Fibroblast of pulmonary artery (primary cell): ENCODE measurements at places on chromosomes 13 and 19.

- DNase-seq, result no peak
These were observed 218.1 kb downstream of the SLITRK5 start for GRCh38 chr13:87889254-87889653.

GRCh38 chr13:27170516-27171243, 931 bp downstream of the USP12 start:
- DNase-seq, result peak; percentile 45

DNA sequence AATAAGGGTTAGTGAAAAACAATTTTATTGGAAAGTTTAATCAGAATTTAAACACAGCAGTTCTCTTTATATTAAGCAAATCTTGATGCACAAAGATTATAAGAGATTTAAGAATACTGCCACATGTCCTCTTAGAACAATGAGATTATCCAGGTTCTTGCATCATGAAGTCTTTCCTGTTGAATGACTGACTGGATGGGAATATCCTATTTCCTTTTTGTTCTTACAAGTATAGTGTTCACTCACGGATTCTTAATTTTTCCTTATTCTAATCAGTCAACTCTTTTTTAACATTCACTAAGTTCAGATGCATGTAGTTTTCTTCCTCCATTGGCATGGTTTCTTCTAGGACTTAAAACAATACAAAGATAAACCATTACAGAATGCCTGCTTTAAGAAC, 10.1 kb downstream of the URI1 start:
- DNase-seq, result peak; percentile 61

GRCh38 chr19:33434886-33435705, 61.6 kb downstream of the CEBPG start:
- DNase-seq, result peak; percentile 18

GRCh38 chr13:25249001-25249543, 38.2 kb downstream of the MTMR6 start:
- peak; percentile 43 for DNase-seq

DNA sequence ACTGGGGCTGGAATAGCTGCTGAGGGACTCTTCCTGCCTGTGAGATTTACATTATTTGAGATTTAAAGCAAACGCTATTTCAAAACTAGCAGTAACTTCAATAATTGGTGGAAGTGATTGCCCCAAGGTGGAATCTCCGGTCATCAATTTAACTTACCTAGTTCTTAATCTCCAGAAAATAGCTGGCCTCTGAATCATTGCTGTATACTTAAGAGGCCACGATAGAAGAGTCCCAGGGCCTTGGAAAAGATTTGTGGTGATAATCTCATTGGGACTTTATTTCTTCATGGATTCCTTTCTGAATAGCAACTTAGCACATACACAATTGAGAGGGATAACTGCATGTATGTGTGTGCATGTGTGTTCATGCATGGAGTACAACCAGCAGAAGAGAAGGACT, 120.2 kb downstream of the DNAJC15 start:
- DNase-seq, result no peak

- no peak for DNase-seq
These were observed 169.5 kb upstream of the UBL3 start for GRCh38 chr13:30019648-30020626.

GRCh38 chr19:33461256-33462111, 60.1 kb downstream of the PEPD start:
- no peak for DNase-seq

DNA sequence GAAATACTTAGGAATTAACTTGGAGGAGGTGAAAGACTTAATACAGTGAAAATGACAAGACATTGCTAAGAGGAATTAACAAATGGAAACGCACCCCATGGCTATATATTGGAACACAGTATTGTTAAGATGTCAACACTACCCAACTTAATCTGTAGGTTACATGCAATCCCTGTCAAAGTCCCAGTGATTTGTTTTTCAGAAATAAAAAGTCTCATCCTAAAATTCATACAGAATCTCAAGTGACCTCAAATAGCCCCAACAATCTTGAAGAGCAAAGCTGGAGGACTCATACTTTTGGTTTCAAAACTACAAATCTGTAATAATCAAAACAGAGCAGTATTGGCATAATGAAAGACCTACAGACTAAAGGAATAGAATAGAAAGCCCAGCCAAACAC, 13.2 kb downstream of the ATP4B start:
- no peak for DNase-seq

DNA sequence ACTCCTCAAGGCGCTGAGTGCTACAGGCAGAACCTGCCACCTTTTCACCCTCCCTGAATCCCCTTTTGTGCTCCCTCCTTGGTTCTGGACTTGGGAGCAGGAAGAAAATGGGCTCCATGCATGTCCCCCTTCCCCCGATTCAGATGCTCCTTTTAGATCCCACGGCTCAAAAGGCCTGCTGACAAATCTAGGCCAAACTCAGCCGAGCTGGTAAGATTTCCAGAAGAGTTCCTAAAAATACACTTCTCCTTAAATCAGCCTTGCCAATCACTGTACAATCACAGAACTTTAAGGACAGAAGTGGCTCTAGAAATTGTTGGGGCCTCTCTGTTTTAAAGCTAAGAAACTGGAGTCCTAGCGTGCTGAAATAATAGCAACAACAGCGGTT, 37.3 kb downstream of the MBNL2 start:
- no peak for DNase-seq

DNA sequence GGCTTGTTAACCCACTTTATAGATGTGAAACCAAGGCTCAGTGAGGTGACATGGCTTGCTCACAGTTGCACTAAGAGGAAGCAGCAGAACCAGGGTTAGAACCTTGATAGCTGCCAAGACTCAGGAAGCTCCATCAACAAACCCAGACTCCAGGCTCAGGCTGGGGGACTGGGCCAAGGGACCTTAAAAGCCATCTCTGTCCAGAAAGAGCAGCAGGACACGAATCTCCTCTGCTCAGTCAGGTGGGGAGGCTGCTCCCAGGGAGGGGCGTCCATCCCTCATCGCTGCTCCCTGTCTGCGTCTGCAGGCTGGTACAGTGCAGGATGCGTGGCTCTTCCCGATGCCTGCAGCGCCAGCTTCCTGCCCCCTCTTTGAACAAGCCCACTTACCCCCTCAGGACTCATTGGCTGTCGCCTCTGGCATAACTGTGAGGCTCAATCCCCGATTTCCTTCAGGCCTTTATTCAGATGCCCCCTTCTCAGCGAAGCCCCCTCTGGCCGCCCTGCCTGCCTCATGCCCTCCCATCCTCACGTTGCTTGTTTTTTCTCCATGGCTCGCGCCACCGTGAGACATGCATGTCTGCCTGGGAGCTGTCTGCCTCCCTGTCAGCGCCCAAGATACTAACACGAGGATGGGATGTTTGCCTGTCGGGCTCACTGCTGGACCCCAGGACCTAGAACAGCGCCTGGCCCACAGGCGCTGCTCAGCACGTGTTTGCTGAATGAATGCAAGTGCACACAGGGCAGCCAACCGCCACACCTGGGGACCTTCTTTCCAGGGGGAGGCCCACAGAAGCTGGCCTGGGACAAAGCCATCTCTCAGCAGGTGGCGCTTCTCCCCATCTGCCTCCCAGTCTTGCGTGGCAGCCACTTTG, 21.5 kb downstream of the AKT2 start:
- DNase-seq, result no peak

- DNase-seq, result no peak
These were observed 385.8 kb downstream of the ITGBL1 start for GRCh38 chr13:101838323-101838722.

- DNase-seq, result peak; percentile 35
These were observed 24.3 kb downstream of the ARL11 start for GRCh38 chr13:49652355-49653305.

GRCh38 chr19:15379999-15380647, 536 bp upstream of the AKAP8 start:
- DNase-seq, result peak; percentile 51

DNA sequence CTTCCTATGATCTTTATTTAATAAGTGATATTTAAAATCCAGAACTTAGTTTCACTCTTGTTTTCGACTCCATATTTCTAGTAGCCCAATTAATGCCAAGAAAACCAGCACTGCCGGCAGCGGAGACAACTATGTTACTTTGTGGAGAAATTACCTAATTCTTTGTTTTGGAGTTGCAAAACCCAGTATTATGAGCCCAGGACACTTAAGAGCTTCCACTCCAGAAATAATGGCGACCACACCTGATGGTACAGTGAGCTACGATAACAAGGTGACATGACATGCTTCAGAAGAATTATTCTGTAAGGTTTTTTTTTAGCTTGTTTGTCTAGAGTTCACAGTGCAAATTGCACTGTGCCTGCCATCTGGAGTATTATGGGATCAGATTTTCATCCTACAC, 136.4 kb downstream of the ZAR1L start:
- DNase-seq, result no peak

GRCh38 chr19:13207846-13208671, 57.8 kb downstream of the IER2 start:
- DNase-seq, result peak; percentile 83

- DNase-seq, result peak; percentile 27
These were observed 27.1 kb downstream of the PIBF1 start for GRCh38 chr13:72808917-72809500.

DNA sequence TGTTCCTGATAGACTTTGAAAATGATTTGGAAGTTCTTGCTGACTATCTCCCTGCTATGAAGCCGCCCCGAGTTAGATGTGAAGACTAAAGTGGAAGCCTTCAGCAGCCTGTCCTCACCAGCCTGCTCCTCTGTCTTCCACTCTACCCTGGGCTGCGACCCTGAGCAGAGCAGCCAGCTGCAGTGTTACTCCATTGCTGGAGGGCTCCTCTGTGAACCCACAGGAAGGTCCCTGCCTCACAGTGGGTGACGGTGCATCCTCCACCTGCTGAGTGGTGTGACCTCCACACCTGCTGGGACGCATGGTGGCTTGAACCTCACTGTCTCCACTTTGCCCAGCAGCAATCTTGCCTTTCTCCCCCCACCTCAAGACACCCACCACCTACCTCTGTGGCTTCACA, 116.4 kb downstream of the IRS2 start:
- no peak for DNase-seq

- DNase-seq, result no peak
These were observed 11.2 kb upstream of the PRR19 start for GRCh38 chr19:42290523-42291434.

- DNase-seq, result no peak
These were observed 210.4 kb upstream of the SOX1 start for GRCh38 chr13:111856571-111856970.

GRCh38 chr19:52095172-52096014, at the start of gene ZNF841:
Gene ZNF841 (minus strand): TSS chr19:52095765. CDS start chr19:52084801, 10,964 bp downstream.
- peak; percentile 96 for DNase-seq

DNA sequence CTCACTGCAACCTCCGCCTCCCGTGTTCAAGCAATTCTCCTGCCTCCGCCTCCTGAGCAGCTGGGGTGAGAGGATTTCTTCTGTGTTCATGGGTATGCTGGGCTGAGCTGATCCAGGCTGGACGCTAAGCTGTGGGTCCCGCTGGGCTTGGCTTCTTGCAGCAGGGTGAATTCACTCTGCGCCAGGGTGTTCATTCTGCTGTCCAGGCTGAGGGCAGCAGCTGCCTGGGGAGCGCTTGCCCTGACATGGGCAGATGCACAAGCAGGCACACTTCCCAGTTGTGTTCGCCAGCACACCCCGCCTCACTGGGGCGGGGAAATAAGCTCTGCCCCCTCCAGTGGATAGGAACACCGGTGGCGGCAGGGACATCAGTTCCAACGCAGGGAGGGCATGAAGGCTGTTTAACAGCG, 7.3 kb upstream of the INAFM1 start:
- DNase-seq, result no peak

- no peak for DNase-seq
These were observed 5.7 kb downstream of the LENG1 start for GRCh38 chr19:54153731-54154326.

GRCh38 chr13:47066226-47066625, 169.4 kb upstream of the HTR2A start:
- DNase-seq, result peak; percentile 30

DNA sequence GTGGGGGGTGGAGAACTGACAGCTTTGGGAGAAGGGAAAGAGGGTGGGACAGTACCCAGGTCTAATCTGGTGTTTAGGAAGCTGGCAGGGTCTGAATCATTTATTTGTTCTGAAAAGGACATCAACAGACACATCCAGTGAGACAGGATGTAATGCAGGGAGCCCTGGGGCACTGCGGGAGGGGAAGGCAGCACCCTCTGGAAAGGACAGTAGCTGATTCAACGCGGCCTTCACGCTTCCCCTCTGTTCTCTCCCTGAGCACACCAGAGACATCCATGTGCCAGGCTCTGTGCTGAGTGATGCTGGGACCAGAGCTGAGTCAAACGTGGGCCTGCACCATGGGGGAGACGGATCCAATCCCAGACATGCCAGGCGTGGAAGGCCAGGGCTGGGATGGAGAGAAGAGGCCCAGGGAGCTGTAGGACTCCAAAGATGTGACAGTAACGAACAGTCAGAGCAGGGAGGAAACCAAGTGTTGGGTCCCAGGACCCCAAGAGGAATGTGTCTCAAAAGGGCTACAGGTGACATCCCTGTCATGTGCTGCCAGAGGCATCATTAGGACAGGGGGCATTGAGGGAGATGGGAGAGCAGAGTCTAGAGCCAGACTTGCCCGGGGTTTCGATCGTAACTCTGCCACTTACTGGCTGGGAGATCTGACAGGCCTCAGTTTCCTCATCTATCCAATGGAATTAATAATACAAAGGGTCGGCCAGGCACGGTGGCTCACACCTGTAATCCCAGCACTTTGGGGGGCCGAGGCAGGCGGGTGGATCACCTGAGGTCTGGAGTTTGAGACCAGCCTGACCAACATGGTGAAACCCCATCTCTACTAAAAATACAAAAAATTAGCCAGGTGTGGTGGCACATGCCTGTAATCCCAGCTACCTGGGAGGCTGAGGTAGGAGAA, 1.7 kb downstream of the ETFB start:
- no peak for DNase-seq

- no peak for DNase-seq
These were observed 27.3 kb downstream of the MYO16 start for GRCh38 chr13:108656742-108657141.

- DNase-seq, result no peak
These were observed 424.4 kb downstream of the FGF14 start for GRCh38 chr13:101977475-101977874.

DNA sequence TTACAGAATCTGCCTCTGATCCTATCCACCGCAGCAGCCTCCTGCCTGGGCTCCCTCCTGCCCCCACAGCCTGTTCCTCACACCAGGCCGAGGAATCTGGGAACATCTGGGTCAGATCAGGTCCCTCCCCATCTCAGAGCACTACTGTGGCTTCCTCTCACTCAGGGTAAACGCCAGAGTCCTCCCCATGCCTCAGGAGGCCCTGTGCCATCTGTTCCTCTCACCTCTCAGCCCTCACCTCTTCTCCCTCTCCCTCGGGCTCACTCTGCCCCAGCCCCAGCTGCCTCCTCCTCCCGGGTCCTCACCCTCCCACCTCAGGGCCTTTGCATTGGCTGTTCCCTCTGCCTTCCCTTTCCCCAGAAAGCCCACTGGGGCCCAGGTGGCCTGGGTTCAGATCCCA, 18.2 kb downstream of the FCGBP start:
- DNase-seq, result no peak

- peak; percentile 35 for DNase-seq
These were observed 541.0 kb downstream of the PCDH9 start for GRCh38 chr13:66689037-66689619.
